T follicular helper cell (primary cell): ENCODE measurements at places on chromosomes 16 and 17.

GRCh38 chr16:50351116-50351515 lies 17.7 kb downstream of the BRD7 start:
- no peak for DNase-seq

DNA sequence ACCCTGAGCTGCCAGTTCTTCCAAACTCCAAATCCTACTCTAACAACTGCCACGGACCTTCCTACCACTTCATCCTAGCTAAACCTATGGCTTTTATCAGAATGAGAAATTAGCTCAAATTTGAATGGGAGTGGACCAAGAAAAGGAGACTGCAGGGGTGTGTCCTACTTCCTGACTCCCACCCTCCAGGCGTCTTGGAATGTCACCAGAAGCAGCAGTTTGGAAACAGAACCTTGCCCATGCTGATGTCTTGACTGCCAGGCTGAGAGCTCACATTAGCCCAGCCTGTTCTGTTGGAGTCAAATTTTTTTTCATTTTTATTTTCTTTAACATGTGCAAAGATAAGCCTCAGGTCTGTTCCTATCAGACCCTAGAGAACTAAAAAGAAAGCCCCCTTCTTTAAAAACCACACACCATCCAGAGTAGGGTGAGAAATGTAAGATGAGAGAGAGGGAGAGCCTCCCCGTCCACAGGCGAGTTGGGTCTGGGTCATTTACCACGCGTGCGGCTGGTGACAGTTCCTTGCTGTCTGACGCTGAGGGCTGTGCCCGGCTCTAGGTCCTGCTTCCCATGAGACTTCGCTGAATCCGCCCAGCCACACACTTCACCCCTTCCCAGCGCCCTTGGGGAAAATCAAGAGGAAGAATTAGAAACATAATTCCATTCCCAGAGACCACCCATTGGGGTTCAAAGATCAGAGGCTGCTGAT lies 54.3 kb downstream of the WNT3 start:
- no peak for DNase-seq

GRCh38 chr17:73043686-73044581 lies 48.6 kb downstream of the SLC39A11 start:
- no peak for DNase-seq

- DNase-seq = no peak
Observed at GRCh38 chr16:79158337-79158736, 442.2 kb downstream of the MAF start.

DNA sequence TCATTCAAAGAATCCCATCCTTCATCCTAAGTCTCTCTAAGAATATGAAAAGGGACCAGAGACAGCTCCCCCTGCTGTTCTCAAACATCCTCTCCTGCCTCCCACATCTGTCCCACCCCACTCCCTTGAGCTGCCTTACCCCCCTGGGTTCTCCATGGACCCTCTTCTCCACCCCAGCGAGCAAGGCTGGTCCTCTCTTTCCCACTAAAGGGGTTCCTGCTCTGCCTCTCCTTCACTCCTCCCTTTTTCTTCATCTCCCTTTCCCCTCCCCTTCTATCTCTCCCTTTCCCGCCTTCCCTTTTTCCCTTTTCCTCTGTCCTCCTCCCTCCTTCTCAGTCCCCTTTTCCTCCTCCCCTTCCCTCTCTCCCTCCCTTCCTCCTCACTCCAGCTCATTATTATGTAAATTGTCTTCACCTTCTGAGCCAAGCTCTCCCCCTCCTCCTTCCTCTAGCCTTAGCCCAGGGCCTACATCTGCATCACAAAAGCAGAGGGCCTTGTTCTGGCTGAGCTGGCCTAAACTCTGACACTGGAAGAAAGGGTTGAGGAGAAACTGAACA lies 90.0 kb downstream of the GNAO1 start:
- DNase-seq = no peak
